ENCODE measurements at places on chromosomes 11 and 22.

DNA sequence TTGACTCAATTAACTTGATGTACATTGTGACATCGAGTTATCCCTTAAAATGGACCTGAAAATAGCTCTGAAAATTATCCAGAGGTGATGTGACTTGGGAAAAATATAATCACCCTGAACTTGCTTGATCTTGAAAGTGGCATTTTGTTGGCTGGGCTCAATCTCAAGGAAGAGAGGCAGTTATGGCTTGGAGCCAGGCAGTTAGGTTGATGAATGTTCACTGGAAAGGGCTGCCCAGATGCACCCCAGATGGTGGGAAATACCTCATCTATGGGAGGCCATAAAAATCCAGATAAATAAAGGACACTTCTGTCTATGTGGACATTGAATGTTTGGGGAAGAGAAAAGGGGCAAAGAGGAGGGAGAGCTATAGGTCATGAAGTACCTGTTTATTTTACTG lies 55.7 kb upstream of the OR5AN1 start:
- DNase-seq = no peak

DNA sequence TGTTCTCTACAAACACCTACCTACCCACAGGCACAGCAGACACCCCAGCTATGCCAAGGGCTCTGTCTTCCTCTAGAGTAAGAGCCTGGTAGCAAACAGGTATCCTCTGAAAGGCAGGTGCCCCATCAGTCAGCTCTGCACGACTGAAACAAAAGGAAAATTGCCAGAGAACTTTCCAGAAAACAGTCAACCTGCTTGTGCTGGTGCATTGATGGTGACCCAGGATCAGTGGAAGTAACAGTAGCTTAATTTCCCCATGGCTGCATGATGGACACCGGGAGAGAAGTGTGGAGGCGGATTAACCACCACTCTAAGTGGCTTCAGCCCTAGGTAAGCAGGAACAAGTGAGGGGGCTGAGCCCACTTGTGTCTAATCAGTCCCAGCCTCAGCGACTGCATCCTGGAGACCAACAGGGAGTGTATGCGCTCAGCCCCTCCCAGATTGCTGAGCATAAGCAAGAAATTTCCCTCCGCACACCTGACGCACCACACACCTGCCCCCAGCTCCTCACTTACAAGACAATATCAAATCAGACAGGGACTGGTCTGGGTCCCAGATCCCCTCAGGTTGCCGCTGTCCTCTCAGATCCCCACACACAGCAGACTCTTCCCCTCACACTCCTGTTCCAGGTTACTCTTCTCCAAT lies 70.7 kb upstream of the IGLL5 start:
- no peak for DNase-seq

DNA sequence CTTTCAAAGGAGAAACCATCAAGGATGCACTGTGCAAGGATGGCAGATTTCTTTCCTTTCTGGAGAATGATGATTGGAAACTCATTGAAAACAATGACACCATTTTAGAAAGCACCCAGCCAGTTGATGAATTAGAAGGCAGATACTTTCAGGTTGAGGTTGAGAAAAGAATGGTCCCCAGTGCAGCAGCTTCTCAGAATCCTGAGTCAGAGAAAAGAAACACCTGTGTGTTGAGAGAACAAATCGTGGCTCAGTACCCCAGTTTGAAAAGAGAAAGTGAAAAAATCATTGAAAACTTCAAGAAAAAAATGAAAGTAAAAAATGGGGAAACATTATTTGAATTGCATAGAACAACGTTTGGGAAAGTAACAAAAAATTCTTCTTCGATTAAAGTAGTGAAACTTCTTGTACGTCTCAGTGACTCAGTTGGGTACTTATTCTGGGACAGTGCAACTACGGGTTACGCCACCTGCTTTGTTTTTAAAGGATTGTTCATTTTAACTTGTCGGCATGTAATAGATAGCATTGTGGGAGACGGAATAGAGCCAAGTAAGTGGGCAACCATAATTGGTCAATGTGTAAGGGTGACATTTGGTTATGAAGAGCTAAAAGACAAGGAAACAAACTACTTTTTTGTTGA lies 9.8 kb downstream of the FAM111A start:
- DNase-seq = no peak

- DNase-seq = no peak
These were observed 32.8 kb upstream of the PPARA start for GRCh38 chr22:46117206-46118199.

GRCh38 chr11:118488480-118489109 lies 38.7 kb upstream of the TTC36 start:
- DNase-seq = peak; percentile 57

GRCh38 chr11:72642043-72642883 lies 32.0 kb downstream of the PDE2A start:
- no peak for DNase-seq

DNA sequence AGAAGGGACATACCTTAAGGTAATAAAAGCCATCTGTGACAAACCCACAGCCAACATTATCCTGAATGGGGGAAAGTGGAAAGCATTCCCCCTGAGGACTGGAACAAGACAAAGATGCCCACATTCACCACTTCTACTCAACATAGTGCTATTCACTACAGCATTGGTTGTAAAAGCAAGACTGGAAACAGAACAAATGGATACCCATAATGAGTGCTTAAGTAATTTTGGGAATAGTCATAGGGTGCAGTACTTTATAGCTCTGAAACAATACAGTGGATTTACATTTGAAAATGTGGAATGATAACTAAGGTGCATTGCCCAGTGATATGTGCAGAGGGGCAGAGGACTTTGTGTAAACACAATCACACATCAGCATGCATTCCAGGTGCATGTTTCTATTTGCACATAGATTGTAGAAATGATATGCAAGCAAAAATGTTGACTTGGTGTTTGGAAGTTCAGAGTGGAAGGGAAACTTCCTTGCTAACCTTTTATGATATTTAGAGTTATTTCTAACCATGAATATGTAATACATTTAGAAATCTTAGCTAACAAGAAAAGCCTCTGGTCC lies 112.3 kb downstream of the IGLL1 start:
- DNase-seq = no peak

- DNase-seq = no peak
These were observed 415.4 kb downstream of the MN1 start for GRCh38 chr22:27386186-27386585.

GRCh38 chr11:12962306-12962705 lies 46.8 kb upstream of the RASSF10 start:
- no peak for DNase-seq

DNA sequence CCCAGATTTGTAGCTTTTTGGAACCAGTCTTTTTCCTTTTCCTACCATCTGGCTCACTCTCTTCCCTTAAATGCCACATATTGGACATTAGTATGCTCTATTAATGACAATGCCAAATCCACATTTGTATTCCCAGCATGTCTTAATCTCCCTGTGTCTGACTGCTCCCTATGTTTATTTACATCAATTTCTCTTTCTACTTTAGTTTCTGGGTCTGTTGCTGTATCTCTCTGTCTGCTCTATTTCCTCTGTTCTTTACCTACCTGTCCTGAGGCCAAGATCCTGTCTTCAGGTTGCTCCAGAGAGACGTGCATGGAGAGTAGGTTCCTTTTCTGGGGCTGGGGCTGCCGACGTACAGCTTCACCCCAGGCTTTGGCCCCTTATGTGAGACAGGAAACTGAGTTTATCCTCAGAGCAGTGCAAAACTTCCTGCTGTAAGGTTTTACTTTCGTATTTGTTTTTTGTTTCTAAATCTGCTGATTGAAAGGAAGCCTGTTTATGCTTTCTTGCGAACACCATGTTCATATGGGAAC lies 25.6 kb downstream of the OR2AG2 start:
- peak; percentile 78 for DNase-seq

DNA sequence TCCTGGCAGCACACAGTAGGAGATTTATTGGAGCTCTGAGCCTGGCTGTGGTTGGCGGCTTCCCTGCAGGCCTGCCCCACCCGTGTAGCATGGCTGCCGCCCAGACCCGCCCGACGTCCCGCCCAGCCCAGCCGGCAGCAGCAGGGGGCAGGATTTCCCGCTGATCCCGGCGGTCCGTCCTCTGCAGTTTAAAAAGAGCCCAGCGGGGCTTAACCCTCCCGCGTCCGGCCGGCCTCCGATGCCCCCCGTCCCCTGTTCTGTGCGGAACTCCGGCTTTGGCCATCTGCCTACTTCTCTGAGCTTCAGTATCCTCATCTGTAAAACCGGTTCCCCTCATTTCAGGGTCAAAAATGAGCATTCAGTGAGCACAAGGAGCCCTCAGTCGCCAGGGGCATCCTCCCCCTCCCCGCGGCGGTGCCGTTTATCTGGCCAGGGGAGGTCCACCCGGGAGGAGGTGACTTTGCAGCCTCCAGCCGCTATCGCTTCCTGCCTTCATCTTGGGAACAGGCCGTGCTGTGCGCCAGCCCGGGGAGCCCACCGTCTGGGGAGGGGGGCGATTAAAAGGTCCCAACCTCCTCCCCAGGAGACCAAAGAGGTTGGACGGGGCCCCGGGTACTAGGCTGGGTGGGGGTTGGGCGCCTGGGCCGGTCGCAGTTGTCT lies at the start of gene GAS2L1:
TSS of gene GAS2L1 (plus strand) at position 476 of the 660 bp plus-strand sequence. CDS start 1,456 bp downstream, outside the sequence.
- no peak for DNase-seq

DNA sequence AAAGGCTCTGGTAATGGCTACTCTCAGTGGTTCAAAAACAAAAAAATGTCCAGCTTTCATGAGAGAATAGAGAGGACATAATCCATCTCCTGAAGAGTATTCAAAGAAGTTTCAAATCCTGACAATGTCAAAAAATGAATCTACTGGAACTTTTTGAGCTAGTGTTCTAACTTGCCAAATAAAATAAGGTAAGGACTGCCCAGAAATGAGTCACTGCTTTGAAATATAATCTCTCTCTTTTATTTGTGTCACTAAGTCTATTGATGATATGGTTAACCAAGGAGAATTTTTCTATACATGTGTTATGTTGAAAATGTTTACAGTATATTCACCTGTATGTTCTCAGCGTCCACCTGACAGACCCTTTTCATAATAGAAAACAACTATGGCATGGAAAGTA lies 3.4 kb downstream of the GUCY1A2 start:
- no peak for DNase-seq

DNA sequence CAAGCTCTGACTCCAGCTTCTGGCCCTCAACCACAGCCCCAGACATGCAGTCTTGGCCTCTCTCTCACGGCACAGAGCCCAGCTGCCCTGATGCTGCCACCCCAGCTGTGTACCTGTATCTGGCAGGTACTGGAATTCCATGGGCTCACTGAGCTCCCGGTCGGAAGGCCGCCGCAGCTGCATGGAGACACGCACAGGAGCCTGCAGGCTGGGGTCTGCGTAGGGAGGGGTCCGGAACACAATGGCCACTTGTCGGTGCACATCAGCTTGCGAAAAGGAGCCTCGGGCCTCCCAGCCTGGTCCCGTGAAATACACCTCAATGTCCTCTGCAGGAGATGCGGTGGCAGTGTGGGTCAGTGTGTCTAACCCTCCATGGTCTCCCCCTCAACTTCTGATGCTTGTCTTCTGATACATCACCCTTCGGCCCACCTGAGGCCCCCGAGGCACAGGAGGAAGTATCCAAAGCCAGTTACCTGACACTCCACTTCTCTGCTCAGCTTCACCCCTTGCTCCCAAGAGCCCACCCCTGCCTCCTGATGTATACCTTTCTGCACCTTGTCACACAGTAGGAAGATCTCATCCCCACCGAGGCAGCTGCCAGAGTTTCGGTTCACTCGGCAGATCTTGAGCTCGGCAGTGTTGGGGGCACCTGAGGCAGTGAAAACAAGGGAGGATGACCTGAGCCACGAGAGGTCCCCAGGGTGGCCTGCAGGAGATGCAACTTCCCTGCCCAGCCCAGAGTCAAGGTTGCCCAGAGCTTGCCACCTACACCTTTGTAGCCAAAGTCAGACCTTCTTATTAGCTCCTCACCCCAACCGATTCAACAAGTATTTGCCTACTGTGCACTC lies 4.3 kb downstream of the RELA start:
- no peak for DNase-seq

GRCh38 chr11:64053699-64054098 lies 18.0 kb downstream of the FLRT1 start:
- DNase-seq = no peak

DNA sequence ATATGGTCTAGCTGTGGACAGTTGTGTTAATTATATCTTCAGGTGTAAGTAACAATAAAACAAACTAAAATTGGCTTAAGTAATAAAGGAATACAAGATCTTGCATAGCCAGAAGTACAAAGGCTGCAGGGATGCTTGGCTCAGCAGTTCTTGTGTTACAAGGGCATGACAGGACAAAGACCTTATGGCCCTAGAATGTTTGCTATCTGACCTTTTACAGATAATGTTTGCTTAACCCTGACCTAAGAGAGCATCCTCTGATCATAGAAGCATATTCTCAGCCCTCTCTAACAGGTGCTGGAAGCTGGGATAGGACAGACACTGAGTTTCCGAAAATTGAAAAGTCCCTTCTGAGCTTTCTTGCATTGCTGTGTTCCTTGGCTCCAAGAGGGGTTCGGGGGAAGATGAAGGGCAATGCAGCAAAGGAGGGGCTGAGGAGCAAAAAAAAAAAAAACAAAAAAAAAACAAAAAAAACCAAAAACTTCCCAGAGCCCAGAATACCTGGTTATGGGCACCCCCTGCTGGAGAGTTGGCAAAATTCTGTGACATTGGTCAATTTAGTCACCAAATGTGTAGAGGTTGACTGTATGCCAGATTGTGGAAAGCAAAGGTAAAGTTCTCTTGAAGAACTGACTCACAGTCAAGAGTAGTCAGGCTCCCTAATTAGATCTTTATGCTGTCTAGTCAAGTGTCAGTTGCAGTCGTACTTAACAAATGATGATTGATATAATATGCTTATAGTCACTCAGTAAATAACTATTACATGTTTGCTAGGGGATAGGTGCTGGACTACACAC lies 10.4 kb upstream of the HIKESHI start:
- DNase-seq = peak; percentile 71

- no peak for DNase-seq
These were observed 20.2 kb downstream of the PVALB start for GRCh38 chr22:36796552-36797175.

DNA sequence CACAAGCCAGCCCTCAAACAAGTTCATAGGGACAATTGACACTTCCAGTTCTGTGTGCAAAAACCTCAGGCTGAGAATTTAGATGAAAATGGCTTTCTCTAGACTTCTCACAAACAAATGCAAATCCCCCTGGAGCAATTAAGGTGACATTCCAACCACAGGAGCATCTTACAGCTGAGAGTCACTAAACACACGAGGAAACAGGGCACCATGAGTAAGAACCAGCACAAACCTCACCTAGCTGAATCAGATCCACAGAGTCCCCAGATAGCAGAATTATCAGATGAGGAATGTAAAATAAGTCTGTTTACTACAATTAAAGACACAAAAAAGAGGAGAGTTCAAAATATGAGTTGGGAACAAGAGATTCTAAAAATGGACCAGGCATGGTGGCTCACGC lies 51.5 kb downstream of the RTL6 start:
- no peak for DNase-seq
